ENCODE measurements at places on chromosomes 5 and 9. TPM values are rescaled to one million over a fixed set of nuclear protein-coding genes. Genes with fewer than 3 reads are reported as not detected.
A peak's percentile ranks its signal among the peaks of the same experiment; 100 is the strongest.

The NUTM2F gene
- not detected for total RNA-seq

The BAG1 gene
- total RNA-seq, result 121 TPM

The IL5 gene
- total RNA-seq, result not detected

The PCDHA9 gene
- not detected for total RNA-seq

The SLC1A1 gene
- total RNA-seq, result 19.1 TPM

The CDX1 gene
- not detected for total RNA-seq

DNA sequence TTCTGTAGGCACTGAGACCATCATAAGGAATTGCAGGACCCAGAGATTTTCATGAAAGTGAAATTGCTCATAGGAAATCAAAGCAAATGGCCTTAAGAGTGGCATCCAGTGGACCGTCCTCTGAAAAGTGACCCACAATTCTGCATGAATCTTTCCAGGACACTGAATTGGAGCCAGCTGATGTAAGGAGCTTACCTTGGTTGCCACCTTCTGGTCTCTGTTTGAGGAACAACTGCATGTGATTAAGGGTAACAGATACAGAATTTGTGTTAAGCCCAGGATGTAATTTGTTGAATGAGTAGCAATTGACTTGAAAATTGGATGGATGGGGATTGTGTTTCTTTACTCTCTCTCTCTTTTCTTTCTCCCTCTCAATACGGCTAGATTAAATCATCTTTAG is 49.9 kb upstream of the GAS1 start:
- no peaks in the 10 kb centered on the region for H3K27me3 ChIP-seq
- no peaks in the 10 kb centered on the region for H3K36me3 ChIP-seq
- no peak overlapping the region for H3K27ac ChIP-seq
- no peak for DNase-seq

DNA sequence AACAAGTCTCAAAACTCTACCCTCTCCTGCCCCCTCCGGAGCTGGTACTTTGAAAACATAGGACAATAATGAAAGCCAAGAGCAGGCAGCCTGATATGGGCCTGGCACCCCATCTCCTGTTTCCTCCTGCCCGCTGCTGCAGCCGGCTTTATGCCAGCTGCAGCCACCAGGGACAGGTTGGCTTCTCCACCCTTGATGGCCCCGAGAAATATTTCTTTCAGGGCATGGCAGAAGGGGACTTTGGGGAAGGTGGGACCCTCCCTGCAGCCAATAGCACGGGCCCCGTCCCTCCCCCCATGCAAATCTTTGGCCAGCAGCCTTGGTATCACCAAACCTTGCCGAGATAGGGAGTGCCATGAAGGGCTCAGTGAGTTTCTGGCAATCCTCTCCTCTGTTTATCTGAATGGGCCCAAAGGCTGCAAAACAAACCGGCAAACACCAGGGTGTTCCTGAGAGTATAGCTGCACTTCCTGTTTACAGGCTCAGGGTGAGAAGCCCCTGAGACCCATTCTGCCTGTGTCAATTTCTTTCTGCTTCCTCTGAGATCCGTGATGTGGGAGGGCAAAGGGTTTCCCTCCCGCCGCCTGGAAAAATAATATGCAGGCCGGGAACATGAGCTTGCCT is 73.4 kb upstream of the BOD1 start:
- H3K4me3 ChIP-seq, result no peak overlapping the region
- peaks cover 40% of the 10 kb centered on the region for H3K4me1 ChIP-seq
- H3K27ac ChIP-seq, result peak overlapping the region; percentile 51
- DNase-seq, result no peak
- no peaks in the 10 kb centered on the region for H3K27me3 ChIP-seq

DNA sequence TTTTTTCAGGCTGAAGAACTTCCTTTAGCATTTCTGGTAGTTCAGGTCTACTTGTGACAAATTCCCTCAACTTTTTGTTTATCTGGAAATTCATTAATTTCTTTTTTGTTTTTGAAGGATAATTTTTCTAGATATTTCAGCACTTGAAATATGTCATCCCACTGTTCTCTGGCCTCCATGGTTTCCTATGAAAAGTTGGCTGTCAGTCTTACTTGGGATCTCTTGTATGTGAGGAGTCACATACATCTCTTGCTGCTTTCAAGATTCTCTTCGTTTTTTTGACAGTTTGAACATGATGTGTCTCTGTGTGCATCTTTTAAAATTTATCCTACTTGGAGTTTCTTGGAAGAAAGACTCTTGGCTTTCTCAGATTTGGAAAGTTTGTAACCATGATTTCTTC is 79.5 kb downstream of the RIC1 start:
- no peak for DNase-seq
- no peaks in the 10 kb centered on the region for H3K4me1 ChIP-seq
- H3K27me3 ChIP-seq, result no peaks in the 10 kb centered on the region
- no peak overlapping the region for H3K27ac ChIP-seq

DNA sequence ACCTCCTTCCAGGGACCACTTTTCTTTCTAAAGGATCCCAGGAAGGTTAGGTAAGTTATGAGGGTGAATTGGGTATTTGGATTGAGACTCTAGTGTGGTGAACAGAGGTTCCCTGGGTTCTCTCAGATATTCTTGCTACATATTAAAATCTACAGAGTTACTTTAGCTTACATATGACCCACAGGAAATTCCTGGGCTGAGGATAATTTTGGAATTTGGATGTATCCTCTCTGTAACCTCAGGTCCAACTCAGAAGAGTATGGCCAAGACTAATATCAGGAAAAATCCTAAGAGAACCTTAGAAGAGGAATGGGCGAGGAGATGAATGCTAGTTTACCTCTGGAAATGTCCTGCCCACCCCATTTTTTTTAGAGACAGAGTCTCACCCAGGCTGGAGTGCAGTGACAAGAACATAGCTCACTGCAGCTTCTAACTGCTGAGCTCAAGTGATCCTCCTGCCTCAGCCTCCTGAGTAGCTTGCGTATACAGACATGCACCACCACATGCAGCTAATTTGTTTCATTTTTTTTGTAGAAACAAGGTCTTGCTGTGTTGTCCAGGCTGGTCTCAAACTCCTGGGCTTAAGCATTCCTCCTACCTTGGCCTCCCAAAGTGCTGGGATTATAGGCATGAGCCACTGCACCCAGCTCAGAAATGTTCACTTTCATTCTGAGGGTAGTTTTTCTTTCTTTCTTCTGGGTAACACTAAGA is 196.4 kb downstream of the ARHGEF28 start:
- no peak overlapping the region for H3K27ac ChIP-seq

DNA sequence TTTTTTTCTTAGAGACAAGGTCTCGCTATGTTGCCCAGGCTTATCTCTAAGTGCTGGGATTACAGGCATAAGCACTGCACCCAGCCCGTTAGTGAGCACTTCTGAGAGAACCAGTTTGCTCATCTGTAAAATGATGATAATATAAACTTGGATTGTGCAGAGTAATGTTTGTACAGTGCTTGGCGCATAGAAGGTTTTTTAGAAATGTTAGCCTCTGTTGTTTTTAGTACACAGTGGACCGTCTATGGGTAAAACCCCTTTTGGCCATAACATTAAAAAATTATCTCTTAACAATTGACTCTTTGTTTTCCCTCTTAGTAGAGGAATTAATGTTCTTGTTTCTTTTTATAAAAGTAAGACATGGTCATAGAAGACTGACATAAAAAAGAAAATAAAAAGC is 202.1 kb downstream of the PCSK5 start:
- no peak overlapping the region for H3K27ac ChIP-seq
- H3K4me1 ChIP-seq, result no peaks in the 10 kb centered on the region
- peaks cover 2% of the 10 kb centered on the region for H3K27me3 ChIP-seq
- no peak for DNase-seq

- no peaks in the 10 kb centered on the region for H3K4me1 ChIP-seq
- no peak overlapping the region for H3K4me3 ChIP-seq
- H3K27me3 ChIP-seq, result no peaks in the 10 kb centered on the region
- no peaks in the 10 kb centered on the region for H3K36me3 ChIP-seq
These were observed 112.5 kb downstream of the MPDZ start for GRCh38 chr9:13166996-13167395.

DNA sequence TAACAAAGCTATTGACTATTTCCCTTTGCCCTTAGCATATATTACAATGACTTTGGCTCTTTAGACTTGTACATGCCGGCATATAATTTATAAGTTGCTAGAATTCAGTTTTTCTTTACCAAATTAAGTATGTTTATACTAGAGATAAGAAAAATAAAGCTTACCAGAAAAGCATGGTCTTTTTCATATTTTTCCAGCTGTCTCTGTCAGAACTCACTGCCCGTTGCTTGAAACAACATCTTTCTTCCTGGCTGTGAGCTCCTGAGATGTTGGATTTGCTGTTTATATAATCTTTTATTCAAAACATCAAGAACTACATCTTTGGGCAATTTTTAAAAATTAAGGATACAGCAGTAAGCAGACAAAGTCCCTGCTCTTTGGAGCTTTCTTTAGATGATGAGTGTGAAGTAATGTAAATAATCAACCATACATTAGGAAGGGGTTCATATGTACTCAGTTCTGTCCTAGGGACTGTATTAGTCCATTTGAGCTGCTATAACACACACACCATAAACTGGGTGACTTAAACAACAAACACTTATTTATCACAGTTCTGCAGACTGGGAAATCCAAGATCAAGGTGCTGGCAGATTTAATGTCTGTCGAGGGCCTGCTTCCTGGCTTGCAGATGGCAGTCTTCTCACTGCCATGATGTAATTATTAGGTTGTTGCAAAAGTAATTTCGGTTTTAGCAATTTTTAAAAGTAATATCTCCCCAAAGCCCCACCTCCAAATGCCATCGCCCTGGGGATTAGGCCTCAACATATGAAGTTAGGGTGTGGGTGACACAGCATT is 45.4 kb upstream of the RANBP3L start:
- no peak overlapping the region for H3K4me3 ChIP-seq
- no peaks in the 10 kb centered on the region for H3K27me3 ChIP-seq
- H3K36me3 ChIP-seq, result no peaks in the 10 kb centered on the region
- DNase-seq, result no peak
- no peak overlapping the region for H3K27ac ChIP-seq

DNA sequence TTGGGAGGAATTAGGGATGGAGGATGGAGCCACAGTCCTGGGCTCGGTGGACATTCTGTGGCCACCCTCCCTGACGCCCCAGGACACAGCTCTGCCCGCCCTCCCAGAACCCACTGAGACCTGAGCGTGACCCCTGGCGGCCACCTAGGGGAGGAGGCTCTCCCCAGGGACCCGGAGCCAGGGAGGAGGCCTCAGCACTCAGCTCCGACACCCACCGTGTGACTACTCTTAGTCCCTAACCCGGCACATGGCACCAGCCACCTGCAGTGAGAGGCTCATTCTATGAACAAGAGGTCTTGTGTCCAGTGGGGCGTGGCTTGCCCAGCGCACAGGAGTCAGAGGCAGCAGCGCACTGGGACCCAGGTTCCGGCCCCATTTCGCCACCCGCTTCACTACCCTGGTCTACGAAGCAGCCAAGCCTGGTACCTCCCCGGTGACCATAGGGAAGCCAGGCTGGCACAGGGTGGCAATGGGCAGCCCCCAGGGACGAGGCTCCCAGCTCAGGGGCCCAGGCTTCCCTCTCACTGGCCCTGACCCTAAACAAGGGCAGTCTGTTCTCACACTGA is 10.2 kb downstream of the SARDH start:
- no peak for DNase-seq
- no peaks in the 10 kb centered on the region for H3K36me3 ChIP-seq
- H3K4me3 ChIP-seq, result no peak overlapping the region
- H3K27me3 ChIP-seq, result no peaks in the 10 kb centered on the region
- H3K4me1 ChIP-seq, result no peaks in the 10 kb centered on the region
- no peak overlapping the region for H3K27ac ChIP-seq

DNA sequence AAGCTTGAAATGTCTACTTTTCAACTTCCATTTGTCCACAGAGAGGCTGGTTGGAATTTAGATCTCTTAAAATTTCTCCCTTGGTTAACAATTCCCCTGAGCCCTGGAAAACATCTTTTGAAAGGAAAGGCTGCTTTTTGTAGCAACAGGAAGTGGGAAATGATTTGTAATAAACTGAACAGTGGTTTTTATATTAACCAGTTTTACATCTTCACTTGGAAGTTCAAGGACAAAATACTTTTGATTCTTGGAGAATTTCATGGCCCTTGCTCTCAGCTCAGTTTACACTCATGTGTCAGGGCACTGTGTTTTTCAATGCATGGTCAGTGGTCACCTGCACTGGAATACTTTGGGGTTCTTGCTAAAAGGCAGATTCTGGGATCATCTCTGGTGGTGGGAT is 9.9 kb downstream of the MLANA start:
- H3K4me1 ChIP-seq, result no peaks in the 10 kb centered on the region
- H3K4me3 ChIP-seq, result no peak overlapping the region
- H3K27ac ChIP-seq, result no peak overlapping the region
- no peaks in the 10 kb centered on the region for H3K27me3 ChIP-seq

- no peaks in the 10 kb centered on the region for H3K27me3 ChIP-seq
- H3K4me3 ChIP-seq, result no peak overlapping the region
- H3K27ac ChIP-seq, result no peak overlapping the region
- DNase-seq, result no peak
These were observed 25.4 kb upstream of the ZSWIM6 start for GRCh38 chr5:61306531-61307131.

- H3K27me3 ChIP-seq, result no peaks in the 10 kb centered on the region
- H3K36me3 ChIP-seq, result no peaks in the 10 kb centered on the region
- no peak for DNase-seq
- H3K4me1 ChIP-seq, result no peaks in the 10 kb centered on the region
These were observed 8.2 kb upstream of the NIPAL4 start for GRCh38 chr5:157451806-157452205.

DNA sequence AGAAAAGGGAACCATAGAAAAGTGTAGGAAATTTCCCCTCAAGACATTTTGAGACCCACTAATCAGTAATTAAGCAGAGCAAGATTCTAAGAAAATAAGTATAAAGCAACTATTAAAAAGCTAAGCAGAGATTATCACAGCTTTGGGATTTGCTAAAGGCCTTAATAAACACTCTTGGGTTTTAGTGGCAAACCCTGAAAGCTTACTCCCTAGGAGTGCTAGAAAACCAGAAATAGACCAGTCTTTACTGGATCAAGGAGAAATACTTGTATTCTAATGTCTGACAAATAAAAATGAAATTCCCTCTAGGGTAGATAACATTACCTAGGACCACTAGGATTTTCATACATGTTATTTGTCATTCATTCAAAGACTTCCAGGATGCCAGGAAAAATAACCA is 510.8 kb downstream of the SPATA31D1 start:
- DNase-seq, result no peak
- no peaks in the 10 kb centered on the region for H3K27me3 ChIP-seq
- no peak overlapping the region for H3K27ac ChIP-seq
- H3K4me3 ChIP-seq, result no peak overlapping the region
- no peaks in the 10 kb centered on the region for H3K4me1 ChIP-seq
- H3K36me3 ChIP-seq, result no peaks in the 10 kb centered on the region

DNA sequence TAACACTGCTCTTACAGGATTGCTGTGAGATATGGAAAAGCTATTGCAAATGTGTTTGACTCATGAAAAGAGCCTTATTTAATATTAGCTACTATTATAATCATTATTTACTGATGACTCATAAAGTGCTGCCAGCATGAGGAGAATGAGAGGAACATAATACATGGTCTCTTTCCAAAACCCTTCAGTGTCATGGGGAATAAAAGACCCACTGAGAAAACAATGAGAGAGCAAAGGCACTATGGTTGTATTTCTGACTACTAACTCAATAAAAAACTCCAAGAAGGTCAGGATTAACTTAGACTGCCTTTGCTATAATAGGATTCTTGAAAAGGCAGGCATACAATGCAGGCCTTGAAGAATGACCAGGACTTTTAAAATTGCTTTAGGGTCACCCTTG is 633.5 kb downstream of the DTWD2 start:
- H3K27me3 ChIP-seq, result no peaks in the 10 kb centered on the region
- no peak overlapping the region for H3K27ac ChIP-seq
- no peaks in the 10 kb centered on the region for H3K36me3 ChIP-seq
- H3K4me1 ChIP-seq, result no peaks in the 10 kb centered on the region

- H3K4me1 ChIP-seq, result no peaks in the 10 kb centered on the region
- H3K27me3 ChIP-seq, result no peaks in the 10 kb centered on the region
- no peaks in the 10 kb centered on the region for H3K36me3 ChIP-seq
- no peak for DNase-seq
These were observed 586 bp downstream of the OR13C9 start for GRCh38 chr9:104617418-104617817.
